NCI-H1694 treated with DMSO at 0.1 percent for 48 hours (cell line): ENCODE measurements at places on chromosomes 16 and 17.

GRCh38 chr16:56781528-56781961 lies 51.6 kb downstream of the NUP93 start:
- peak; percentile 37 for DNase-seq

DNA sequence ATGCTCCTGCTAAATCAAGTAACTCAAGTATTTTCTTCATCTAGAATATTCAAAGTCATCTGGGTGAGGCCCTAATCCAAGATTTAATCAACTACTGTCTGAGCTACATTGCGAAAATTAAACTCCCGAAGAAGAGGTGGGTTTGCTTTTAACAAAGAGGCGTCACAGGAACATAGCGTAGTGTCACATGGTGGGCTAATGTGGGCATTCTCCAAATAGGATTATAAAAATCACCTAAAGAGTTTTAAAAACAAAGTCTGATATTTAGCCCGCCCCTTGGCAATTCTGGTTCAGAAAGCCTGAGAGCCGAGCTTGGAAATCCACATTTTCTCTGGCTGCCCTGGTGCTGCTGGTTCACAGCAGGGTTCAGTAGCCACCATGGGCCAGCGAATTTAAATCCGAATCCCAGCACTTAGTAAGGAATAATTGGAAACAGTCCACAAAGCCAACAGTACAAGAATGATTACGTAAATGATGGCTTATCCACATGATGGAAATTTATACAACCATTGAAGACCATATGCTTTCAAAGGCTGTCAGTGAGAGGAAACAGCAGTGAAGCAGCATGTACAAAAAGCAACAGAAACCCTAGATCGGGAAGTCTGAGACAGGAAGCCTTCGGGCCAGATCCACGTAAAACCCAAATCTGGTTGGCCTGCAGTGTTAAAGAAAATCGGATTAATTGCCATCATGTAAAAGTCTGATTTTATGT lies 8.8 kb downstream of the PMM2 start:
- no peak for DNase-seq

GRCh38 chr16:50244140-50244503 lies 22.2 kb upstream of the ADCY7 start:
- DNase-seq, result no peak

DNA sequence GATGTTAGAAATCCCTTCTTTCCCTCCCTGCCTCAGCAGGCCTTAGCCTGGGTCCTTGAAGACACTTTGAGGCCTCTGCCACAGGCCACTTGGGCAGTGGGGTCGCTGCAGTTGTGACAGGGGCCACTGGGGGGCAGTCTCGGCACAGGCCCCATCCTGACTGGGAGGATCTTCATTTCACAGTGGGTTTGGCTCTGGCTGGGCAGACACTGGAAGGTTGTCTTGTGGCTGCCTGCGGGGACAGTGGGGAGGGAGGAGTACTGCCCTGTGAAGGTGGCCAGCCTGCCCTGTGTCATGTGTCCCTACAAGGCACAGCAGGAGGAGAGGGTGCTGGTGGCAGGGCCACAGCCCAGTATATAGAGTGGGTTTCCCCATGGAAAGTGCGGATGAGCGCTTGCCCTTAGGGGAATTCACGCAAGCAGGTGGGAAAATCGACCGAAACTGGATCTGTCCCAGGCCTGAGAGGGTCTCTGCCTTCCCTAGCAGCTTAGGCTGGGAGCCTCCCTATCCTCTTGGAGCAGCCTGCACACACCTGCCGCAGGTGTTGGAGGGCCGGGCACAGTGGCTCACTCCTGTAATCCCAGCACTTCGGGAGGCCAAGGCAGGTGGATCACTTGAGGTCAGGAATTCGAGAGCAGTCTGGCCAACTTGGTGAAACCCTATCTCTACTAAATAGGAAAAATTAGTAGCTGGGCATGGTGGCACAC lies 28.8 kb downstream of the GINS2 start:
- DNase-seq, result peak; percentile 70

DNA sequence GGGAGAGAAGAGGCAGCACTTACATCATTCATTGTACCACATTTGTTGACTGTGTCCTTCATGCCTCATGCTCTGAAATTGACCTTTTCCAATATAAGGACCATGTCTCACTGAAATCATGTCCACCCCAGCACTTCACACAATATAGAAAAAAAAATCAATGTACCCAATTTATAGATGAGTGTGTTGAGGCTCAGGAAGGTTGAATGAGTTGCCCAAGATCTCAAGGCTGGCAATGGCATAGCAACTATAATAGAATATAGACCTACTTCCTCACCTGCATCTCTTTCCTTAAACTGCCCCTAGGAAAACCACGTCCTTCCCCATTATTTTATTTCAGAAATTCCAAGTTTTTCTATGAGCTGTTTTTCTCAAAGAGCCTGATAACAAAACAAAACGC lies 912 bp upstream of the VAT1L start:
- DNase-seq, result no peak

- peak; percentile 71 for DNase-seq
Observed at GRCh38 chr17:29615492-29616299, 7.0 kb downstream of the CORO6 start.

DNA sequence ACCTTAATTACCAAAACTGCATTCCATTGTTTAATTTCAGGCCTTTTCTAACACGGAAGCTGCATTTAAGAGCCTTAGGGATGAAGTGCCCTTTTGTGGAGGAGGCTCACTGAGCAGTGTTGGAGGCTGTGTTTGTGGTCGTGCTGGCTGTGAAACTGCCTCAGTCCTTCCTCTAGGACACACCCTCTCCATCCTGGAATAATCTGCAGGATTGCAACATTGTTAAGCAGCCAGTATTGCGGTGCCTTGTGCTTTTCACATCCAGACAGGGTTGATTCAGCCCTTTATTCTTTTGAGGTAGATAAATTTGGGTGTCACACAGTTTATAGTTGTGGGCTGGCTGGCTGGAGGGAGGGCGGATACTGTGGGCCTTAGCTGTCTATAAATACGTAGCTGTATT lies 141.6 kb downstream of the CDRT15L2 start:
- no peak for DNase-seq

DNA sequence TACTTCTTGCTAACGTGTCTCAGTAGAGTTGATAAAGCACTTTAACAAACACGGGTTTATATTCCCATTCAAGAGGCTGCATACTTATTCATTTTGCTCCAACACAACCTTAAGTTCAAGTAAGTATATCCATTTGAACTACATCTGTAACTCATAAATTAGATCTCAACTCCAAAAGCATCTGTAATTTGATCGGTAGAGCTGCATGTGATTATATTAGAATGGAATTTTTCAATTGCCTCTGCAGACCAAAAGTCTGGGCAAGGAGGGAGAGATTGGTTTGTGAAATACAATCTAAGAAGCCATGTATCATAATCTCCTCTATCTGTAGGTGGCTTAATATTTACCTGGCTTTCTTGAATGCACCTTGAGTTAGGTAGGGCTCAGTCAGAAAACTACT lies 371.0 kb downstream of the RBFOX1 start:
- no peak for DNase-seq

GRCh38 chr17:9817086-9817485 lies 4.8 kb downstream of the GSG1L2 start:
- DNase-seq, result no peak

- DNase-seq, result peak; percentile 64
Observed at GRCh38 chr17:47733047-47733673, at the start of gene TBX21. Gene TBX21, plus strand, starts transcription at chr17:47733236. Its CDS starts 219 bp downstream, at chr17:47733455.

GRCh38 chr17:77445760-77446532 lies 305.2 kb downstream of the SEC14L1 start:
- no peak for DNase-seq

GRCh38 chr16:75196836-75197235 lies 10.1 kb downstream of the CTRB2 start:
- DNase-seq, result no peak

DNA sequence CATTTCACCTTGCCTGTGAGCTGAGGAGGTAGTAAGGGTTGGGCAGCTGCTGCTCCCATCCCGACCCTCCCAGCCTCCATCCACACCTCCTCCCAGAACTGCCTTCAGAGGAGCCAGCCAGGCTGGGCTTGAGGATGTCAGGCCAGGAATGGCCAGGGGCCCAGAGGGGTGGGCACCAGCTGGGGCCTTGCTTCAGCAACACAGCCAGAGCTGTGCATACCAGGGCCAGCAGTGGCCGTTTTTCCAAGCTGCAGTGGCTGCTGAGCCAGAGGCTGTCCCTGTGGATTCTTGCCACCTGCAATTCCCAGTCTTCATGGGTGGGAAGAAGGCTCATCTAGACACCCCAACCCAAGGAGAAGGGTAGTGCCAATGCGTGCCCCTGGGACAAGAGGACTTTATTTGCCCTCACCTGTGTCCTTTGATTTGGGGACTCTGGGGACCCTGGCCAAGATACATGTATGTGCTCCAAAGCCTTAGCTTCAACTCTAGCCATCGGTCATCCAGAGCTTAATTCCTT lies 153.4 kb upstream of the SDK2 start:
- no peak for DNase-seq

DNA sequence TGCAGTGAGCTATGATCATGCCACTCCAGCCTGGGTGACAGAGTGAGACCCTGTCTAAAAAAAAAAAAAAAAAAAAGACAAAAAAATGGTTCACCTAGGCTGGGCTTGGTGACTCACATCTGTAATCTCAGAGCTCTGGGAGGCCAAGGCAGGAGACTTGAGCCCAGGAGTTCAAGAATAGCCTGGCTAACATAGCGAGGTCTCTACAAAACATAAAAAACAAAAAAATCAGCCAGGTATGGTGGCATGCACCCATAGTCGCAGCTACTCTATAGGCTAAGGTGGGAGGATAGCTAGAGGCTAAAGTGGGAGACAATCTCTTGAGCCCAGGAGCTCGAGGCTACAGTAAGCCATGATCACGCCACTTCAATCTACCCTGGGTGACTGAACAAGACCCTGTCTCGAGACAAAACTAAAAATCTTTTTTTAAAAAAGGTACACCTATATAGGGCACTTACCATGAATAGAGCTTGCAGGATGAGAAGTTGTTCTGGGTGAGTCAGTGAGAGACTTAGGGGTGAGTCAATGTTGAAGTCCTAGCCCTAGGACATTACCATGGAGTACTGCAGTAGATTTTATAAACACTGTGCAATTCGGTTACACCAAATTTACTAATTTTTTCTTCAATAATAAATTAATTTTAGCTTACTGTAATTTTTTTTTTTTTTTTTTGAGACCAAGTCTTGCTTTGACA lies 19.0 kb downstream of the USP32 start:
- DNase-seq, result no peak

DNA sequence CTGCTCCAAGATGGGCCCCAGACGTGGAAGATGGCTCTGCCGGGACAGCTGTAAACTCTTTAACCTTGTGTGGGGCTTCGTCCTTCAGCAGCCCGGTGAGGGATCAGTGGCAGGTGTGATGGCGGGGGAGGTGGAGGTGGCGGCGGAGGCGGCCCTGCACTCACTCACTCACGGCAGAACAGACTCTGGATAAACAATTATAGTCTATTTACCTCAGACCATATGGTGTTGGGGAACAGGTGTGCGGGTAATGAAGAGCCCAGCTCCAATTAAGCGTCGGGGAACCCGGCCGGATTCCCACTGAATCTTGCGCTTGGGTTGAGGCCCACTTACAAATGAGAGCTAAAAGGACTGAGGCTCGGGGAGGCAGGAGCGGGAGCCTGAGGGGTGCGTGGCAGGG lies 104.3 kb upstream of the SDK2 start:
- DNase-seq, result peak; percentile 90

- DNase-seq, result no peak
Observed at GRCh38 chr16:60214311-60214710, 1480.2 kb upstream of the GOT2 start.

- no peak for DNase-seq
Observed at GRCh38 chr17:51590071-51590656, 329.8 kb downstream of the UTP18 start.

DNA sequence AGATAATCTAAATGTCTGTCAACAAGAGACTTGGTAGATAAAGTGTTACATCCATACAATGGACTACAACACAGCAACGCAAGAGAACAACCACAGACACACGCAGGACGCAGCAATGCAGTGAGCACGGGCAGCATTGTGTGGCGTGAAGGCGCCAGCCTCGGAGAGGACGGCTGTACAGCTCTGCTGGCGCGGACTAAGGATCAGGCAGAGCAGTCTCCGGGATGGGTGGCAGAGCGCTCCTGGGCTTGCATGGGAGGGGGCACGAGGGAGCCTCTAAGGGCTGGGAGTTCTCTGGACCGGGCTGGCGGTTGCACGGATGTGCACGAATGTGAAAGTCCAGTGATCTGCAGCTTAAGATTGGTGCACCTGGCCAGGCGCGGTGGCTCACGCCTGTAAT lies 34.5 kb downstream of the ACTG1 start:
- DNase-seq, result no peak

DNA sequence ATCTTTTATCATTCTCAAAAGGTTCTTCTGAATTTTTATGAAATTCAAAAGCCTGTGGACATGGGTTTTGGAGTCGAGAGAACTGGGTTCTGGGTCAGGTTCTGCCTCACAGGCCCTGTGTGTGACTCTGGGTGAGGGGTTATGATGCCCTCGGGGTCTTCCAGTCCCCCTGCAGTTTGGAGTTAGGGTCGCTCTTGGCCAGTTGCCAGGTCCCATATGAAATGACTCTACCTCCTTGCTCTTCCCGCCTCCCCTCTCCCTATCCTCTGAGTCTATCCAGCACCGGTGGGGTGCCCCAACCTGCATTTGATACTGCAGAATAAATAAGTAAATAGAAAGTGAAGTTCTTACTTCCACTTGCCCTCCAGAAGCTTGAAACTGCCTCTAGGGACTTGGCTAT lies 54.1 kb downstream of the ZDHHC7 start:
- no peak for DNase-seq

DNA sequence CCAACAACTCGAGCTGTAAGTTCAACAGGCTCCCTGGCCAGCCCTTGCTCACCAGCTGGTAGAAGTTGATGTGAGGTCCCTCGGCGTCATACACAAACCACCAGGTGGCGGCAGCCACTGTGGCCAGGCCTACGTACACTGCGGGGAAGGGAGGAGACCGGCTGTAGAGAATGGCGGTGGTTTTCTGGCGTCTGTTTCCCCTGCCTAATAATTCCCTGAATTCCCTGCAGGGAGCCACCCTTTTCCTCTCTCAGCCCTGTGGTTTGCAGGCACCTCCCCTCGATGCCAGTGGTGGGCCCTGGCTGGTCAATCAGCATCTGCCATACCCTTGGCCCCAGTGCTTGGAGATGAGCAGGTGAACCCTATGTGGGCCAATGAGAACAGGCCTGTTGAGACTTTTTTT lies 18.9 kb upstream of the P2RX1 start:
- DNase-seq, result no peak

- no peak for DNase-seq
Observed at GRCh38 chr16:73428121-73428520, 380.2 kb upstream of the ZFHX3 start.

DNA sequence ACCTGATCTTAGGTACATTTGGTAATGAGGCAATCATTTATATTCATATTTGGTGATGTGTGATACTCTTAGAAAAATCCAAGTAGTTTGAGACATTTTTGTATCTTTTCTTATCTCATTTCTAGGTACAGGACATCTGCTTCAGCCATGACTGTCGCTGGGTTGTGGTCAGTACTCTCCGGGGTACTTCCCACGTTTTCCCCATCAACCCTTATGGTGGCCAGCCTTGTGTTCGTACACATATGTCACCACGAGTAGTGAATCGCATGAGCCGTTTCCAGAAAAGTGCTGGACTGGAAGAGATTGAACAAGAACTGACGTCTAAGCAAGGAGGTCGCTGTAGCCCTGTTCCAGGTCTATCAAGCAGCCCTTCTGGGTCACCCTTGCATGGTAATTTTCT lies 312.2 kb downstream of the BCAS3 start:
- DNase-seq, result no peak
